ENCODE measurements at places on chromosomes 5 and 9. TPM values are rescaled to one million over a fixed set of nuclear protein-coding genes. Genes with fewer than 3 reads are reported as not detected.

SPATA6L gene
- 0.43 TPM for total RNA-seq

EIF4E1B gene
- not detected for total RNA-seq

SV2C gene
- total RNA-seq: 0.07 TPM

BTNL3 gene
- total RNA-seq: not detected

SEMA5A gene
- total RNA-seq: not detected

DTWD2 gene
- 6.7 TPM for total RNA-seq

GZMA gene
- total RNA-seq: 18.2 TPM

OXCT1 gene
- total RNA-seq: 70.5 TPM

ENDOG gene
- total RNA-seq: 21.8 TPM

PCDHGB4 gene
- total RNA-seq: not detected

CKS2 gene
- total RNA-seq: 221 TPM

SNCAIP gene
- not detected for total RNA-seq

COL5A1 gene
- 0.34 TPM for total RNA-seq

ORM2 gene
- total RNA-seq: not detected

RASEF gene
- total RNA-seq: not detected

OR1Q1 gene
- total RNA-seq: not detected

SLC34A1 gene
- total RNA-seq: 0.43 TPM

ADAMTS19 gene
- total RNA-seq: not detected

ADAMTSL2 gene
- 0.11 TPM for total RNA-seq

NPR3 gene
- total RNA-seq: 0.16 TPM

RARS1 gene
- 110 TPM for total RNA-seq

CPLANE1 gene
- total RNA-seq: 4.9 TPM

TAL2 gene
- not detected for total RNA-seq

FOXD4L6 gene
- total RNA-seq: 0.16 TPM

PCDHAC2 gene
- not detected for total RNA-seq

WNT8A gene
- not detected for total RNA-seq

ENG gene
- 14.2 TPM for total RNA-seq

SLC6A19 gene
- total RNA-seq: not detected

CCL27 gene
- total RNA-seq: 0.43 TPM

SLC36A3 gene
- total RNA-seq: not detected

HAPLN1 gene
- total RNA-seq: not detected

Data from activated CD8-positive, alpha-beta T cell treated with anti-CD3 and anti-CD28 coated beads for 36 hours (primary cell).